Stimulated activated CD8-positive, alpha-beta memory T cell treated with anti-CD3 and anti-CD28 coated beads, Interleukin-15, amount 100 ng/mL, for 24 hours (primary cell): ENCODE measurements at places on chromosomes 11 and 22.

- no peak for DNase-seq
These were observed 108.4 kb upstream of the TIMP3 start for GRCh38 chr22:32693102-32693501.

DNA sequence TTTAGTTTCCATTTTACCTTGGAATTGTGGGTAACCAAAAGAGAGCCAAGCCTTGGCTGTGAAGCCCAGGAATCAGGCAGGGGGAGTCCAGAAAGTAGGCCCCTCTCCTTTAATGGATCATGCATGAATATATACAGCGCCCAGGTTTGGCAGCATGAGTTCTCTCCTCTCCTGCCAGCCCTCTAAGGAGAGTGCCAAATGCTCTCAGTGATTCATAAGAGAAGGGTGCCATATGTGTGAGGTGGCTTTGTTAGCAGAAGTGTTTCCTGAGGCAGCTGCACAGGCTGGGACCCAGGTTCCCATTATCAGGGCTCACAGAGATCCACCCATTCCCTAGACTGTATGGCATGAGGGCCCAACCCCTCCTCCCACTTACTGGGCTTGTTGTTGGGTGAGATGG is 52.3 kb upstream of the SCUBE2 start:
- DNase-seq: no peak

DNA sequence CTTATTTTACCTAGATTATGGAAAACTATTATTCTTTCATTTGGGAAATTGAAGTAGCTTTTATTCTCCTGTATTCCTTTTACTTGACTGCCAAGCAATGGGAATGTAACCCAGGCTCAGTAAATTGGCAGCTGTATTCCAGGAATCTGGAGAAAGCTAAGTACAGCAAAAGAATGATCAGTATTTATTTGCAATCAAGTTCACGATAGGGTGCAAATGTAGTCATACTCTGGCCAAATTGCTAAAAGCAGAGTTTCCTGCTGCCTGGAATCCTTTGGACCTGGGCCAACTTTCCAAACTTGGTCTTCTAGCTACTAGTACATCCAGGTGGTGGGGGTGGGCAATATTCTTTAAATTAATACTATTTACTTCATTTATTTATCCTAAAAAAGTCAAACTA is 286.0 kb upstream of the CTSC start:
- no peak for DNase-seq

DNA sequence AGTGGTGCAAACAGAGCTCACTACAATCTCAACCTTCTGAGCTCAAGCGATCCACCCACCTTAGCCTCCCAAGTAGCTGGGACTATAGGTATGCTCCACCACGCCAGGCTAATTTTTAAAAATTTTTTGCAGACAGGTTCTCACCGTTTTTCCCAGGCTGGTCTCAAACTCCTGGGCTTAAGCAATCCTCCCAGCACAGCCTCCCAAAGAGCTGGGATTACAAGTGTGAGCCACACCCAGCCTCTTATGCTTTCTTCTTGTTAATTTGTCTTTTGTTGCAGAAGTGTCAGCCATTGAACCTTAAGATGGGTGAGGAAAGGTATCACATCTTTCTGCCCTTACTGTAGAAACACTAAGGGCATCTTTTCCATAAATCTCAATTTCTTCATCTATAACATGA is 34.9 kb downstream of the DENND5A start:
- DNase-seq: no peak

- no peak for DNase-seq
These were observed 473 bp downstream of the TXN2 start for GRCh38 chr22:36480941-36481392.

- DNase-seq: no peak
These were observed 174.2 kb upstream of the PDGFD start for GRCh38 chr11:104338186-104338585.

- DNase-seq: no peak
These were observed 33.4 kb downstream of the ARHGAP1 start for GRCh38 chr11:46667043-46667481.

- no peak for DNase-seq
These were observed 22.5 kb upstream of the ALG8 start for GRCh38 chr11:78161962-78162371.

DNA sequence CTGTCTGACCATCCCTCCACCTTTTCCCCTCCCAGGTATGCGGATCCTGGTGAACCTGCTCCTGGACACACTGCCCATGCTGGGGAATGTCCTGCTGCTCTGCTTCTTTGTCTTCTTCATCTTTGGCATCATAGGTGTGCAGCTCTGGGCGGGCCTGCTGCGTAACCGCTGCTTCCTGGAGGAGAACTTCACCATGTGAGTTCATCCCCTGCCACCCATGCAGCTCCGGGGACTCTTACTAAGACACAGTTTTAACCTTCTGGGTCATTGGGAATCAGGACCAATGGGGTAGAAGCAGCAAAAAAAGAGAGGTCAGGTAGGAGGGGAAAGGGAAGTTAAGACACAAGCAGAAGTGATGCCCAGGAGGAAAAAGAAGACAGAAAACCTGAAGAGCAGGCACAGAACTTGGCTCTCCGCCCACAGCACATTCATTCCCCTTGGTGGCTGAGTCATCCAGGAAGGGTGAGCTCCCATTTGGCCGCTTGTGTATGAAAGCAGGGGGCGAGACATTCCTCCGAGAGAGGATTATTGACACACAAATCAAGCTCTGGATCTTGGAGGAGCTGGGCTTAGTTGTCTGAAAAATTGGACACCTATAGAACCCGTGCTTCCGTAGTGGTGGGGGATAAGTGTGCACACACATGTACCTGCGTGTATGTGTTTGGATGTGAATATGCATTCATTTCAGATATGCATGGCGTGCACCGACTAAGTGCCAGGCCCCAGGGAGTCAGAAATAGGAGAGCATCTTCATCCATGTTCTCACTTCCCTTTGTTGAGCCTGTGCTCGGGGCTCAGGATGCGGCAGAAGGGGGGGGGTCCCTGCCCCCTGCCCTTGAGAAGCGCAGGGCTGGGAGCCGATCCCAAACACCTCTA is 64.2 kb downstream of the CACNA1I start:
- no peak for DNase-seq

GRCh38 chr11:95375886-95376285 is 144.9 kb upstream of the SESN3 start:
- no peak for DNase-seq

DNA sequence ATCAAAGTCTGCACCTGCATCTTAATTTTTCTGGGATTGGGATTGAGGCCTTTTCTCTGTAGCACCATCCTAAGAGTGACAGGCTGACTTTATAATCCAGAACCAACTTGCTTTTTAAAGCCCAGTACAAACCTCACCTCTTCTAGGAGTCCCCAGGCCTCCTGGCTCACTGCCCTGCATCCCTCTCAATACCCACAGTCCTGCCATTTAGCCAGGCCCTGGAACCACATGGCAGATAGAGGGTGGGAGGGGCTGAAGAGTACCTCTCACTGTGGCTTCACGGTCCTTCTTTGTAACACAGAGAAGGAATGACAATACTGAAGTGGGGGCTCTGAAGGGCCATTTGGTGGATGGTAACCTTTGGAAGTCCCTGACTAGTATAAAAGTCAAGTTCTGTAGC is 63.5 kb upstream of the PHOX2A start:
- DNase-seq: no peak

DNA sequence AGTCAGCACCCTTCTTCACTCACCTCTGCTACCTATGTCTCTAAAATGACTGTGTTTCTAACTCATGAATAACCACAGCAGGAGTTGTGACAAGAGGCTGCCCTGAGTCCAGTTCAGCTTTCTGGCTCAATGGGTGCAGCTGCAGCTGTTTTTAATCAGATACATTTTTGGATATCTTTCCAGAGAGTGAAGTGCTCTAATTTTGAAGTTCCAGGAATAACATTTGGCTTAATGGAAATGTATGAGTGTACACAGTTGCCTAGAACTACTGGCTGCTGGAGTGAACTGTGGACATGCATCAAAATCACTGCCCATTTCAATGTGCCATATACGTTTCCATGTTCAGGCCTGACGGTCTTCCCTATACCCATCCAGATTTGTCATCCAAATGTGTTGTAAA is 769.5 kb upstream of the ANO3 start:
- no peak for DNase-seq

DNA sequence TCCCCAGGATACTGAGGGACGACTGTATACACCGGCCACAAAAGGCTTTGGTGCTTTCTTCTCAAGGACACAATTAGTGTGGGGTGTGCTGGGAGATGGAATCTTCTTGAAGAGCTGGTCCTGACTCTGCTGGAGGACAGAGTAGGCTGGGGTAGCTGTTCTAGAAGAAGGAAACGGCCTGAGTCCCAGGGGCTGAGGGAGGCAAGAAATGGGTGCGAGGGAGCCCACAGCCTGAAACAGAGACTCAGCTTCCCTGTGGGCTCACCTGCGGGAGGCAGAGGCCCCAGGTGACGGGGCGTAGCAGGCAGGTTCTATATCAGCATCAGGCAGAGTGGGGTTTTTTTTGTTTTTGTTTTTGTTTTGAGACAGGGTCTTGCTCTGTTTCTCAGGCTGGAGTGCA is 36.6 kb downstream of the PARVG start:
- no peak for DNase-seq

DNA sequence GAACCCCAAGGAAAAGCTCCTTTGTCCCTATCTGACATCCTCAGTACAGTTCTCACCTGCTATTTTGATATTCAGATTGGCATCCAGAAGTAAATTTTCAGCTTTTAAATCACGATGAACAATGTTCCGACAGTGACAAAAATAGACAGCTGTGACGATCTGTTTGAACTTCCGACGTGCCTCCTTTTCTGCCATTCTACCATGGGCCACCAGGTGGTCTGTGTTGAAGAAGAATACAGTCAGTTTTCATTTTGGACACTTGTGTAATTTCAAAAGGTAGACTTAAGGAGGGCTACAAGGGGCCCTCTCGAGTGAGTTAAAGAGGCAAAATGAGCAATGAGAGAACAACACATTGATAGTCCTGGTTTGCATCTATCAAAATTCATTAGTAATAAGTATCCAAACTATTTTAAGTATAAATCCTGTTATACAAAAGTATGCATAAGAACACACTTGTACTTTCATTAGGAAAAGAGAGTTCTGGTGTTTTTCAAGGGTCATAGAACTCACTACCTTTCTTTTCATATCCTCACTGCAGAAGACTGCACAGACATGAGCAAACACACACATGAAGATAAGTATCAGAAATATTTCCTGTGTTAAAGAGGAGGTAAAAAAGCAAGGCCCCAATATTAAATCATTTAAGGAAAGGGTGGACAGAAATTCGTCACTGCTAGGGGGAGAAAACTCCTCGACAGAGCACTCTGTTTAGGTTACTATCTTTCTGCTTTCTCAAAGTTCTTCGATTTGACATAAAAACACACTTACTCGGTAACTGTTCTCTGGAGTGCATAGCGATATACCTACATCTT is 89.9 kb upstream of the APOA1 start:
- DNase-seq: no peak

DNA sequence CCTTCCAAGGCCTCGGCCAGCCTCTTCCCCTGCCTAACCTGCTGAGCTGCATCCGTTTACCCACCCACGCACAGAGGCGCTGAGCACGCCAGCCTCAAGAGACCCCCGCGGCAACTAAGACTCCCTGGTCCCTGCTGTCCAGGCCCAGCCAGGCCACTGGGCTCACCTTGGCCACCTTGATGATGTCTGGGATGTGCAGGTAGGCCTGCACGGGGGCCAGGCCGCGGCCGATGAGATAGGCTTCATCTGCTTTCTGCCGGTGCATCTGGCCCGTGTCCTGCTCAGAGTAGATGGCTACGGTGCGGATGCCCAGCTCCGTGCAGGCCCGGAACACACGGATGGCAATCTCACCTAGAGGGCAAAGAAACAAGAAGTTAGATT is 14.6 kb downstream of the LRFN4 start:
- no peak for DNase-seq

- no peak for DNase-seq
These were observed 18.0 kb upstream of the POU2AF1 start for GRCh38 chr11:111397034-111397433.

- no peak for DNase-seq
These were observed 249.4 kb downstream of the TBC1D22A start for GRCh38 chr22:47011859-47012258.
